ENCODE measurements at places on chromosomes 1 and 21. TPM values are rescaled to one million over a fixed set of nuclear protein-coding genes. Genes with fewer than 3 reads are reported as not detected.

The CHD1L gene
- 29.0 TPM for total RNA-seq

DNA sequence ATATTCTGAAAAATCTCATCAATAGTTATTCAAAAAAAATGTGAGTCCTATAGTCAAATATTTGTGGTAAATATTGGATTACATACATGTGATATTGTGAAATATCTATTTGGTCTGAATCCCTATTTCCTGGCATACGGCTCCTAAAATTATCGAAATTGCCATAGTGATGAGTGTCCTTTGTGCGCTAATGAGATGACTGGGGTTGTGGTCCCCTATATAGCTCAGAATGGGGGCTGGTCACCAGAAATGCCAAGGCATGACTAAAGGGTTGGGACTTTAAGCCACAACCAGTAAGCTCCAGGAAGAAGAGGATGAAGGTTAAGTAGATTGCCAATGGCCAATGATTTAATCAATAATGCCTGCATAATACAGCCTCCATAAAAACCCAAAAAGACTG is 610.2 kb upstream of the CHRM3 start:
- no peak overlapping the region for H3K4me3 ChIP-seq
- DNase-seq, result no peak
- H3K27ac ChIP-seq, result no peak overlapping the region
- H3K4me1 ChIP-seq, result no peaks in the 10 kb centered on the region
- H3K27me3 ChIP-seq, result no peaks in the 10 kb centered on the region
- no peaks in the 10 kb centered on the region for H3K36me3 ChIP-seq

- DNase-seq, result no peak
- no peak overlapping the region for H3K27ac ChIP-seq
- H3K4me3 ChIP-seq, result no peak overlapping the region
- peaks cover 14% of the 10 kb centered on the region for H3K36me3 ChIP-seq
- H3K27me3 ChIP-seq, result no peaks in the 10 kb centered on the region
These were observed 59.7 kb upstream of the ZNF326 start for GRCh38 chr1:89935235-89935634.

The SLC5A9 gene
- total RNA-seq, result not detected

DNA sequence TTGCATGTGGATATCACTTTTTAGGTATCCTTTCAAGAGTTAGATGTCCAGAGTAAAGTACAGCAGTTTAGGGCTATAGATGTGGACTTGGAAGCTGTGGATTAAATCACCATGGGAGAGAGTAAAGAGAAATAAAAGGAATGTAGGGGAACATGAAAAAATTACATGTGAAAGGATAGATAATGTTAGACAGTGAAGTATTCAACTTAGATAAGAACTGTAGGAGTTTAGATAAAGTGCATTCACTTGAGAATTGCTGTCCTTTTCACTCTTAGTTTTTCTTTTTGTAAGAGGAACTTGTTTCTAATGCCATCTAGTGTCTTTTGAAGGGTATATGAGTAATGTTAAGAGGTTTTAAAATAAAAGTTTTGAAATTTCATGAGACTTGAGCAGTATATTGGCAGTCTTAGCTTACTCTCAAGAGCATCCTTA is 40.1 kb downstream of the MAST2 start:
- H3K27ac ChIP-seq, result peak overlapping the region; percentile 81
- no peak overlapping the region for H3K4me3 ChIP-seq
- no peaks in the 10 kb centered on the region for H3K27me3 ChIP-seq
- peaks cover 2% of the 10 kb centered on the region for H3K36me3 ChIP-seq

DNA sequence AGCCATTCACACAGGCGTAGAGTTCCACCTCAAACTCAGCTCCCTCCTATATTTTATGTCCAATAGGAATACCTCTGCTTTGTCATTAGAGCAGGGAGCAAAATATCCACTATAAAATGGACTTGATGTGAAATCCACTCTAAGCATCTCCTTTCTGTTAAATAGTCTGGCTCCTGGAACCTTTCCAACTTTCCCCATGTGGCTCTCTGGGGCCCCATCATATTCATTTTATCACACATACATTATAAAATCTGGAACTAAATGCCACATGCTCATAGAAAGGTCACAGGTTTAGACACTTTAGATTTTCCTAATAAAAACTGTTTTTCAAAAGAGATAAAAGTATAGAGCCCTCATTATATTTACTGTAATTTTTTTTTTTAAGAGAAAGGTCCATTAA is 82.1 kb downstream of the PTPN14 start:
- peaks cover 36% of the 10 kb centered on the region for H3K27me3 ChIP-seq
- DNase-seq, result no peak
- no peaks in the 10 kb centered on the region for H3K4me1 ChIP-seq
- H3K36me3 ChIP-seq, result peaks cover 3% of the 10 kb centered on the region

The BNIPL gene
- 0.57 TPM for total RNA-seq
